Activated CD4-positive, CD25-positive, alpha-beta regulatory T cell (primary cell): ENCODE measurements at places on chromosomes 3 and 15.

GRCh38 chr15:93202405-93202804, 113.4 kb upstream of the RGMA start:
- DNase-seq: no peak

- no peak for DNase-seq
Measured at GRCh38 chr3:103006526-103007183, 571.8 kb downstream of the ZPLD1 start.

GRCh38 chr15:57551715-57552677, 39.7 kb upstream of the MYZAP start:
- no peak for DNase-seq

- no peak for DNase-seq
Measured at GRCh38 chr3:113607219-113607596, 74.9 kb downstream of the SIDT1 start.

DNA sequence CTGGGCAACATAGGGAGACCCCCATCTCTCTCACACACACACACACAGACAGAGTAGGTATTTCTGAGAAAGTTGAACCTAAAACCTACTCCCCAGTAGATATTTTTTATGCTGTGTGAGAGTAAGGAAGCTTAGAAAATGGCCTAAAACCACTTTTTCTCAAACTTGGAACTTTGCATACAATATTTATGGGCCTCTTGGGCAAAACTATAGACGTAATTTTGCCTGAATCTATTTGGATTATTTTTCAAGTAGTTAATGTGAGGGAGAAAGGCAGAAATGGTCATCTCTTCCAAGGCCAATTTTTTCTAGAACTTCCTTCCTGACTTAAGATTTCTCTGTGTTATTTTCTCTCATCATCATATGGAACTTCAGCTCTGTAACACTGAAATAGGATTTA, 81.7 kb downstream of the ZNF609 start:
- DNase-seq: no peak

DNA sequence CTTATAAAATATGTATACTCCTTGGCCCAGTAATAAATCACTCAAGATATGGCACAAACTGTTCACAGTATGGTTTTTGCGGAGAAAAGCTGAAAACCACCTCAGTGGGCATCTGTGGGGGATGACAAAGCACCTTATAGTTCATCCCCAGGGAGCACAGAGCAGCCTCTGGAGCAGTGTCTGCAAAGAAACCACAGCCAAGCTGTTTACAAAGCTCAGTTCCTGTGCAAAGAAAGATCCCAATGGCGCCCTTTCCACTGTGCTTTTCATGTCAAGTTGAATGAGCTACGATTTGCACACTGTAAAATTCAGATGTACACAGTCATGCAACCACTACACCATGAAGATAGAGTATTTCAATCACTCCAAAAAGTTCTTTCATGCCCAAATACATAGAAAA, 2.5 kb upstream of the EFCC1 start:
- DNase-seq: no peak

DNA sequence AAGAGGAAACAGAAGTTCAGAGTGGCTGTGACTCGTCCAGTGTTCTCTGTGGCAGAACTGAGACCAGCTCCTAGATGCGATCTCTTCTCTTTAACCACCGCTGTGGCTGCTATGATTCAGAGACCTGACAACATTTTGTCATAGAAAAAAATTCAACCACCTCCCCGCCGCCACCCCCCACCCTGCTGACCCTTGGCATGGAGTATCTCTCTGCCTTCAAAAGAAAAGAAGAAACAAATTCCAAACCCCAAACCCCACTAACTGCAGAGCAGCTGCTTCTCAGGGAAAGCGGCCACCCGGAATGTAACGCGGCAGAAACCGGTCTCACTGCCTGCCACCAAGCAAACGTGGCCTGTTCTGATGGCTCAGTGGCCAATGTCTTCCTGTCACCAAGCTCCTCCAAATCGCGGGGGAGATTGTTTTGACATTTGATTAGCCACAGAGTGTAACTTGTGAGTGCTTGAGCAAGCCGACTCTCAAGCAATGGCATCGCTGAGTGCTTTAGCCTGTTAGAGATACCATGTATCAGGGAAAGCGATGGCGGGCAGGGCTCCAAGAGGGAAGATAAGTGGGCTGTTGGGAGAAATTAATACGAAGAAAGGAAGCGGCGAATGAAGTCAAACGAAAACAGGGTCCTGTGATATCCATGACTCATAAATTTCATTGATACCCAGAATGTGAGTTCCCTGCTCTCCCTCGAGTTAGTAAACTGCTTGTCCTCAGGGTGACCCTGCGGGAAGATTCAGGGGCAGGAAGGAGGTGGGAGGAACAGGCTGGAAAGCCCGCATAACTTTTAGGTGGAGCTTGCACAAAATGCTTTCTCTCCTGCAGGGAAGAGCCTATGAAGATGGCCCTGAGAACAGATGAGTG, 44.8 kb upstream of the TLE3 start:
- no peak for DNase-seq

GRCh38 chr3:69368129-69368741, 17.7 kb downstream of the FRMD4B start:
- no peak for DNase-seq

DNA sequence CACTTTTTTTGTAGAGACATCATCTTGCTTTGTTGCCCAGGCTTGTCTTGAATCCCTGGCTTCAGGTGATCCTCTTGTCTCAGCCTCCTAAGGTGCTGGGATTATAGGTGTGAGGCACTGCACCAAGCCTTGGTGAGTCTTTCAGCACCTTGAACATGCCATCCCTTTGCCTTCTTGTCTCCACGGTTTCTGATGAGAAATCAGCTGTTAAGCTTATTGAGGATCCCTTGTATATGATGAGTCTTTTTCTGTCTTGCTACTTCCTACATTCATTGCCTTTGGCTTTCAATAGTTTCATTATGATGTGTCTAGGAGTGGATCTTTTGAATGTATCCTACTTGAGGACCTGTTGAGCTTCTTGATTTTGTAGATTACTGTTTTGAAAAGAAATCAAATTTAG, 35.9 kb upstream of the TMCC1 start:
- DNase-seq: no peak

DNA sequence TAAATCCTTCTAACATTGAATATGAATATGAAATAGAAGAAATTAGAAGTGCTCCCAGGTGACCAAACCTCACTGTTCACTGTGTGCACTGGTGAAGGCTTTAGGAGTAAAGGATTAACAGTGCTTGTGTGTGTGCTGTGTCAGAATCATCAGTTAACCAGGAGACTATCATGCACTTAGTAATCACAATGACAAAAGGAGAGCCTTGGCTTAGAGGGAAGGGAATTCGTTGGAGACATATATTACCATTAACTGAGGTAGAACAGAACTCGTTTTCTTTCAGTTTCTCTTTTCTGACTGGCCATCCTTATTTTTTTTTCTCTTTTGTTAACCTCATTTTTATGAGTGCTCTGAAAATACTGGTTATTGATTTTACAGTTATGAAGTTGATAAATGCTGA, 213.3 kb upstream of the GBE1 start:
- no peak for DNase-seq

GRCh38 chr3:171229173-171229572, 202.7 kb upstream of the SLC2A2 start:
- no peak for DNase-seq

GRCh38 chr3:30871720-30872119, 22.7 kb downstream of the GADL1 start:
- no peak for DNase-seq

DNA sequence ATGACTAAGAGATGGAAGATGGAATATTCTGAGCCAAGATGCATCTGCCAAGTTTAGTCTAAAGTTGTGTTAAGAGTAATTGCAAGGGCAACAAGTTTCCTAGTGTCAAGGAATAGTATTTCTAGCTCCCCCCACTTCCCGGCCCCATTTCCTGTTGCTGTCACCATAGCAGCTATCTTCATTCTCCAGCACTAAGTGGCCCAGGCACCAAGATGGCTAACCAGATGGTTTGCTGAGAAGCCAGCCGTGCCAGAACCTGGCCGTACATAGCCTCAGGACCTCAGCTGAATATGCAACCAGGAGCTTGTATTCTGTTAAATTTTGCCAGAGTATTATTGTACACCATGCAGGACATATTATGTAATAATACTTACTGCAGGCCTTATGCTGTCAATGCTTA, 108.8 kb upstream of the UMPS start:
- no peak for DNase-seq

DNA sequence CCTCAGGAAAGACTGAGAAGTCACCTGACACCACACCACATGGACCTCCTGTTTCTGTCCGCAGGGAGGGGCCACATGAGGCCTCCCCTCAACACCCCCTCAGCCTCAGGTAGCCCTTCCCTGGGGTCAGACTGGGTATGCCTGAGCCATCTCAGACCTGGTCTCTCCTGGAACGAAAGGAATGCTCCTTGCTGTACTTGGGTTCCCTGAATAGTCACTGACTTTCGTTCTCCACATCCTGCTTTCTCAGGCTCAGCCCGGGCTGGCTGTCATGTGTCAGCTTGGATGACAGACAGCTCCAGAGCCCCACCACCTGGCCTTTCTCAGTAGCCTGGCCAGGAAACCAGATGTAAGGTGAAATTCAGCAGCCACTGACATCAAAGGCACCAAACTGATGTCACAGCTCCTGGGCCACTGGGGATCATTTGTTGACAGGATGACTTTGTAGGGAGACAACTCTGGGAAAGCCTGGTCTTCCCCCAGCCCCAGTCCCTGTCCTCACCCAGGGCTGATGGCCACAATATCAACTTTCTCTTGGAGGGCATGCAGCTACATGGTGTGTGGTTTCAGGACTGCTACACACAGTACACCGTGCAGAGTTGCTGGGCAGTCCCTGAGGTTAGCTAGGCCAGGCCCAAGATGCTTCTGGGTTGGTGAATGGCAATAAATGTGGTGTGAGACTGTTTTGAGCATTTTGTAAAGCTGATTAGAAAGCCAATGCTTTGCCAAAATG, 141.4 kb upstream of the MRPS22 start:
- no peak for DNase-seq

- DNase-seq: no peak
Measured at GRCh38 chr3:185786956-185787877, 37.6 kb downstream of the IGF2BP2 start.

DNA sequence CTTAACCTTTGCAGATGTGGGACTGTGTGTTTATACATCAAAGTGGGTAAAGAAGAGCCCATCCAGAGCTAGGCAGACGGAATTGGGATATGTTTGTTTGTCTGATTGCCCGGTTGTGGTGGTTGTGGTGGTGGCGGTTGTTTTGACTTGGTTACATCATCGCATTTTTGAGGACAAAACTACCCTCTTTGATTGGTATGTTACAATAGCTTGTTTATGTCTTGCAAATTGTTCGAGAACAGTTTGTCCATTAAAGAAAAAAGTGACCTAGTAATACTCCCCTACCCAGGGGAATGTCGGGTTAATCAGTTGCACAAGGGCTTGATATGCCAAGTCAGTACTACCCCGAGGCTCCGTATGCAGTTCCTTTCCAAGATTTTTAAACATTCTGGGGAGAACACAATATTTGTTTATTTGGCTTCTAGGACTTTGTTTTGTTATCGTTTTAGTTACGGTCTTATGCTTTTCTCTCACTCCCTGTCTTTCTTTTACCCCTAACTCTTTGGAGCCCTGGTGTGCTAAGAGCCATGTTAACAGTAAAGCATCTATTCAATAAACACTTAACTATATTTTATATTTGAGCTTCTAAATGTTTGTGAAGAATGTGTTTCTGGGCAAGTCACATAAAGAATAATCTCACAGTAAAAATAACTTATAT, 315.4 kb downstream of the LPP start:
- no peak for DNase-seq

- DNase-seq: no peak
Measured at GRCh38 chr3:13767896-13768295, 112.0 kb downstream of the WNT7A start.

DNA sequence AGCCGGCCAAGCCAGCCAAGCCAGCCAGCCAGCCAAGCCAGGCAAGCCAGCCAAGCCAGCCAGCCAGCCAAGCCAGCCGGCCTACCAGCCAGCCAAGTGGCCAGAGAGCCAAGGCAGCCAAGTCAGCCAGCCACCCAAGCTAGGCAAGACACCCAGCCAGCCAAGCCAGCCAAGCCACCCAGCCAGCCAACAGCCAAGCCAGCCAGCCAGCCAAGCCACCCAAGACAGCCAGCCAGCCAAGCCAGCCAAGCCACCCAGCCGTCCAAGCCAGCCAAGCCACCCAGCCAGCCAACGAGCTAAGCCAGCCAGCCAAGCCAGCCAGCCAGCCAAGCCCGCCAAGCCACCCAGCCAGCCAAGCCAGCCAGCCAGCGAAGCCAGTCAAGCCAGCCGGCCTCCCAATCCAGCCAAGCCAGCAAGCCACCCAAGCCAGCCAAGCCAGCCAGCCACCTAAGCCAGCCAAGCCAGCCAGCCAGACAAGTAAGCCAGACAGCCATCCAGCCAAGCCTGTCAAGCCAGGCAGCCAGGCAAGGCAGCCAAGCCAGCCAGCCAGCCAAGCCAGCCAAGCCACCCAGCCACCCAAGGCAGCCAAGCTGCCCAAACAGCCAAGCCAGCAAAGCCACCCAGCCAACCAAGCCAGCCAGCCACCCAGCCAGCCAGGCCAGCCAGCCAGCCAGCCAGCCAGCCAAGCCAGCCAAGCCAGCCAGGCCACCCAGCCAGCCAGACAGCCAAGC, 200.5 kb downstream of the GOLGA6L6 start:
- no peak for DNase-seq

DNA sequence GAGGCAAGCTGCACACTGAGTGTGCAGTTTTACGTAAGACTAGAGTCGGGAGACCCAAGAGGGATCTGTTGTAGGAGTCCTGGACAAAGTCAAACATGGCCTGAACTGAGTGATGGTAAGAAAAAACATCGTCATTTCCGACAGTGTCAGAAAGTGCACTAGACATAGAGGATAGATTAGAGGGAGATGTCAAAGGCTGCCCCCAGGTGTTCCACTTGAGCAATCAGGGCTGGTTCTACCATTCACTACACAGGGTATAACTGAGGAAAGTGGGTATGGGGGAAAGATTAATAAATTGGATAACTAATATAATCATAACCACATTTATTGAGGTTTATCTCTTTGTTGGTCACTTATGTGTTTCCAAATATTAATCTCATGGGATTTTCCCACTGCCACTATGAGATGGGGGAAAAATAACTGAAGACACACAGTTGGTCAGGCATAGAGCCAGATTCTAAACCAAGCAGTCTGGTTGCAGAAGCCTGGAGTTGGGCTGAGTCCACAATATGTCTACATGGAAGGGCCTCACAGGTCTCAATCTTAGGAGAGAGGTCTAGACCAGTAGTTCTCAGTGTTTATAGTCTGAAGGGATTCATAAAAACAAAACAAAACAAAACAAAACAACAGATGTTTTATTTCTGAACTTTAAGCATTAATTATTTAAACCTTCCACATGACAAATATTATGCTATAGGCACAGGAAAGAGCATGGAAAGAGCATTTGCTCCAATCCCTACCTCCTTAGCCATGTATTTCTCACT, 766.5 kb downstream of the NTRK3 start:
- no peak for DNase-seq
